ENCODE measurements at places on chromosomes 12 and 14.

DNA sequence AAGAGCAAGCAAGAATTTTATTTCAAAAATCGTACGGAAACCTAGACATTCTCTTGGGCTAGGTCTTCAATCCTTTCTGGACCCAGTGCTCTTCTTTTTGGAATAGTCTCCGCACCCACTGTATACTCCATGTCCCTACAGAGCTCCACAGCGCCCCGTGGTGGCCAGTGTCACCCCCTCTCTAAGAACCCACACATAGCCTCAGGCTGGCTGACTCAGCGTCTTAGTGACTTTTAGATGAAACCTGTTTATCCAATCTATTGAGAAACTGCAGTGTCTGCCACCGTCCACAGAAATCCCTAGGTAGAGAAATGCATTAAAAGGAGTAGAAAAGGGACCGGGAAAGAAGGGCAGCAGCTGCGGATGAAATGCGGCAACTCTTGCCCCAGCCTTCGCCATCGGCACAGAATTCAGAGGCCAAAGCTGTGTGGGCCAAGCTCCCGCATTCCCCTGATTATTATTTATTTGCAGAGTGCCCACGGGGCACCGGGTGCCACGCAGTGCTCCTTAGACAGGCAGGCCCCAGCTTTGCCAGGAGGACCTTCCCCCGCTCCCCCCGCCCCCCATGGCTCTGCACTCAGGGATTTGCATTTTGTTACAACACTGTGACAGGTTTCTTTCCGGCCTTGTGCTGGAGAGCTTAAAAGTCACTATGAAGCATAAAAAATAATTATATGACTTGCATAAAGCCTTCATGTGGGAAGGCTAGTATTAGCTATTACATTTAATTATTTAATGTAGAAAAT is 170.1 kb upstream of the FKBP4 start:
- peak; percentile 67 for DNase-seq

- DNase-seq: peak; percentile 19
Observed at GRCh38 chr12:124259154-124260066, 35.5 kb upstream of the RFLNA start.

DNA sequence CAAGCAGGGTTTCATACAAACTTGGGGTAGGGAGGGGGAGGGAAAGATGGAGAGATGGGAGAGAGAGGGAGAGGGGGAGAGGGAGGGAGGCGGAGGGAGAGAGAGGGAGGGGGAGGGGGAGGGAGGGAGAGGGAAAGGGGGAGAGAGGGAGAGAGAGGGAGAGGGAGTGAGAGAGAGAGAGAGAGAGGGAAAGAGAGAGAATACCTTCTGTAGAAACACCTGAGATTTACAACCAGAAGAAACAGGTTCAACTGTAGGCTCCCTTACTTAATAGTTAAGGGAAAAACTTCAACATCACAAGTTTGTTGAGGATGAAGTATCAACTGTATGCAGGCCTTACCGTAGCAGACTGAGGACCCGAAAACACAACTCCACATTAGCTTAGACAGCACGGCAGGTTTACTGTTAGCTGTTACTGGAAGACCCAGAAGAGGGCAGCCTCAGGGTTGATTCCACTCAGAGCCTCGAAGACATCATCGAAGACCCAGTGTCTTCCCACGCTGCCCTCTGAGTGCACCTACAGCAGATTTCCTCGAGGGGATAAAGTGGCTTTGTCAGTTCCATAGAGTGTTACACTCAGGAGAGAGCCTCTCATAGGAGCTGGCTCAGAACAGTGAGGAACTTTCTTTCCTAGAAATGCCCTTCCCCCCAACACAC is 72.4 kb downstream of the NT5DC3 start:
- no peak for DNase-seq

DNA sequence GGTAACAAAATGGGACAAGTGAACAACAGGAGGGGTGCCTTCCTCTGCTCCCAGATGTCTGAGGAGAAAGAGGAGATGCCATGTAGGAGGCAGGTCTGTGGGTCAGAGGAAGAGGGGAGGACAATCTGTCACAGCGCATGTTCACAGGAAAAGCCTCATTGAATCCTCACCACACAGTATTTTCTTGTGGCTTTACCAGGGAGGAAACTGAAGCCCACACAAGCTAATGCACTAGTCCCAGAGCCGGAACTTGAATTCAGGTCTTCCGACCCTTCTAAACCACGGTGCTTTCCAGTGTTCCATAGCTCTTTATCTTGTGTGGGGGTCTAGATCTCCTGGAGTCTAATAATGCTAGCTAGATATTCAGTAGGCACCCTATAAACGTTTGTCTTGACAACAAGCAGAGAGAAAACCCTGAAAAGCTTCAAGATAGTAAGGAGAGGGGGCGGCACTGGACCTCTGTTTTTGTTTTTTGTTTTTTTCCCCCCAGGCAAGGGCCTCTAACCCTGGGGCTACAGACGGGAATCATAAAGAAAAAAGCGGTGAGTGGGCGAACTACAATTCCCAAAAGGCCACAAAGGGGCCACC is 371 bp upstream of the SHMT2 start:
- DNase-seq: no peak

DNA sequence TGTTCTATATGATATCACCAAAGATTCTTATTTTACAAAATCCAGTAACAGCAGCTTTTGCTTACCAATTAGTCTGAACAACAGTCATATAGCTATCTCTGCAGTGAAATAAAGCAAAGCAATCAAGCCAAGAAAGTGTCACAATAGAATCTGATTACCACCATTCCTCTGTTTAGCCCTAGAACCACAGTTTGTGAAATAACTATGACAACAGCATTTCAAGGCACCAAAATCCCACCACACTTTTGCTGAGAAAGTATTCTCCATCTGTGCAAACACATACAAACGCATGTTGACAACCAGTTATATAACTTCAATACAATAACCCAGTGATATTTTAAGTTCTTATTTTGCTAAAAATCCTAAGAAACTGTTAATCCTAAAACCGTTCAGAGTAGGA is 7.4 kb downstream of the PPP1R13B start:
- no peak for DNase-seq

- no peak for DNase-seq
Observed at GRCh38 chr12:46506961-46507360, 134.4 kb upstream of the SLC38A2 start.

DNA sequence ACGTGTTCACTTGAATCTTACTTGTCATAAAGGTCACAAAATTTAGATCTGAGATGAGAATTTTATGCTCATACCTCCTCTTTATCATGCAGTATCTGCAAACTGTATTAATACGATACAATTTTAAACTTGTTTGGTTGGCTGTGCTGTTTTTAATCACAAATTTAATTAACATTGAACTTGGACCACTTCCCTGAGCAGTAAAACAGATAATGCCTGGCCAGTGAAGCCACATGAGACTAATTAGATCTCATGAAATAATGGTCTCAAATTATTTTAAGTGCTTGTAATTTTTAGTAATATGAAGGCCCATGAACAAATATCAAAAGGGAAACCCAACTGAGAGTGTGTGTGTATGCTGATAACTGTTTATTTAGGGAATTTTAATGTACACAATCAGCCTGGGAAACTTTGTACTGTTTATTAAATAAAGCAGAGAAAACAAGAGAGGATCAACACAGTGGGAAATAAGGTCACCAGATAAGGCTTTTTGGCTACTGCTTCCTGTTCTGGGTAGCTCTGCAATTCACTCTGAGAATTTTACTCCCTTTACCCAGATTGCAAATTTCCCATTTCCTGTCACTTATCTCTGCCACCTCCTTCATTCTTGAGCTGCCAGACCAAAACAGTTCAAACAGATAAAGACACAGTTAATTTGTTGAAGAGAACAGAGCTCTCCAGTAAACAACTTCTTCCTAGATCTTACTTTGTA is 61.6 kb upstream of the GNPNAT1 start:
- DNase-seq: no peak

DNA sequence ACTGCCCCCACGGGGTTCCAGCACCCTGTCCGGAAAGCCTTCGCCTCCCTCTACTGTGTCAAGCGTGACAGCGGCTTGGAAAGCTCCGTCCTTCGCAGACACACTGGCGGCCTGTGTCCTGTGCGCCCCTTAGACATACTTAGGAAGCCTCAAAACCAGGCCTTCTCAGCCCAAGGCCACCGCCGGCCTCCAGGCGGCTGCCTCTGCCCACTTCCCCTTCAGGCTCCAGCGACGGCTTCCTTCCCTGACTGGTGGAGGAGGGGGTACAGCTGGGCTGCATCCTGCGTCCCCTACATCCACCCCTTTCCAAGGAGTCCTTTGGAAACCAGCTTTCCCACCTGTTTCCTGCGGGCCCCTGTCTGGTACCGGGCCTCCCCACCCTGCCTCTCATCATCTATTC is 2.5 kb upstream of the CACNA2D4 start:
- no peak for DNase-seq

DNA sequence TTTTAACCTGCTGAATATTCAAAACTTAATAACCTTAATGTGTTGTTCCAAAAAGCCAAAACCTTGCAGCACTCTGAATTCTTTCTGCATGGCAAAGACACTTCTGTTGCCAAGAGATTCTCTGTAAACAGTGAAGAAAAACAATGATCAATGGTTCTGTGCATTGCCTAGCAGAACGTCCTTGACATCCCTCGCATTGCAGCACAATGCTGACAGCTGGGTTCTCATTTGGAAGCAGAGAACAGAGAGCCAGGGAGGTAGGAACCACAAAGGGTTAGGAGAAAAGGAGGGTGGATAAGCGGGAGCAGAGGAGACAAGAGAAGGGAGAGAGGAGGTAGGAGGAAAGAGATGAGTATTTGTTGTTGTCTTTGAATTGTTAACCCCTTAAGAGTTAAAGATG is 501.1 kb downstream of the NAV3 start:
- DNase-seq: no peak

- DNase-seq: no peak
Observed at GRCh38 chr12:82510386-82510785, 152.1 kb downstream of the METTL25 start.

DNA sequence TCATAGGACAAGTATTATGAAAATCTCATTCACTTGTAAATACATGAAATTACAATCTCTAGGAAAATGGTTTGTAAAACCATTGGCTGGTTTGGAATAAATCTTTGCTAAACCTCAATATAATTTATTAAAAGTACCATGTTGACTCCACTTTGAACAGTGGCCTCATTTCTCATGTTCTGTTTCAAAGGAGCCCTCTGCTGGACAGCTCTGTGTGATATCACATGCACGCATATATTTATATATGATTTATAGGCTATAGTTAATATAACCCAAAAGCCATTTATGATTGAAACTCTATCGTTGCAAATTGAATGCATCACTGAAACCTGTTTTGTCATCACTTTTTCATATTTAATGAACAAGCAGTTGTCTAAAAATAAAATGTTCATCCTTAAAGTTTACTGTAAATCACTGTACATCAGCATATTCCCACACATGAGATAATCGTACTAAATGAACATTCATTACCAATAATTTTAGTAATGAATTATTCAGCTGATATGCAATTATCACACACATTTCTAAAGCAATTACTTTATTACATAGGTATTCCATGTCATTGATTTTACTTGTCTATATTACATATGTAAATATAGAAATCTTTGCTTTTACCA is 493.8 kb downstream of the NPAS3 start:
- DNase-seq: peak; percentile 11

Data from mammary epithelial cell (primary cell).